GM12878 (cell line): ENCODE measurements at places on chromosomes 2 and 18. TPM values are rescaled to one million over a fixed set of nuclear protein-coding genes. Genes with fewer than 3 reads are reported as not detected.

Gene RIF1
- 47.8 and 51.7 TPM in 2 replicates for polyA plus RNA-seq

Gene DQX1
- 1.1 and 1.4 TPM in 2 replicates for polyA plus RNA-seq

Gene AGXT
- not detected in 2 replicates for polyA plus RNA-seq

Gene TMEM247
- not detected in 2 replicates for polyA plus RNA-seq
